ENCODE measurements at places on chromosomes 1 and 21. TPM values are rescaled to one million over a fixed set of nuclear protein-coding genes. Genes with fewer than 3 reads are reported as not detected.

DNA sequence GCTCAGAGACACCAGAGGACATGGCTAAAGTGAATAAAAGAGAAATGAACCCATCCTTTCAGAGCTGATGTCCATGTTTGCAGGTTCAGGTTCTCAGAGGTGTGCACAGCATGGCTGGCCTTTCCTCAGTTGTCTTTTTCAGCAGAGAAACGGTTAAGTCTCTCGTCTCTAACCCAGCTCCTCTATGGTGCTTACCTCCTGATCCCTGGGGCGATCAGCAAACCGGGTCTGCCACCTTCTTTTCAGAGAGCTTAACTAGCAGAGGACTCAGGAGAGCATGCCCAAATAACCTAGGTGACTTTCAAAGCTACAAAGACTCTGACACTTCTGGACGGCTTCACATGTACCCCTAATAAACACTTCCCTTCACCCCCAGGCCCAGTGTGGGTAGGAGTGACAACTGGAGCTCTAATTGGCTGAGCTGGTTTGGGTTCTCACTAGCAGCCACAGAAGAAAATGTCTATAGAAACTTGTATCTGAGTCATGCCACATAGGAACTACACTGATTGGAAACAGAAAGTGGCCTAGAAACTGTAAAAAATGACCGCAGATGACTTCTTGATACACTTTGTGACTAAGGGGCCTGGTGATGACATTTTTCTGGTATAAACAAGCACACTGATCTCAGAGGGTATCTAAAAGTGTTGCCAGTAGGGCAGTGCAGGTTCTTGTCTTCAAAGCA lies at the start of gene AIM2:
Gene AIM2, minus strand, starts transcription at position 329 of the 682 bp plus-strand sequence. CDS start 3,267 bp downstream, outside the sequence.
- no peak for DNase-seq

- no peak for DNase-seq
Observed at GRCh38 chr1:111878091-111878490, 111.4 kb downstream of the KCND3 start.

DNA sequence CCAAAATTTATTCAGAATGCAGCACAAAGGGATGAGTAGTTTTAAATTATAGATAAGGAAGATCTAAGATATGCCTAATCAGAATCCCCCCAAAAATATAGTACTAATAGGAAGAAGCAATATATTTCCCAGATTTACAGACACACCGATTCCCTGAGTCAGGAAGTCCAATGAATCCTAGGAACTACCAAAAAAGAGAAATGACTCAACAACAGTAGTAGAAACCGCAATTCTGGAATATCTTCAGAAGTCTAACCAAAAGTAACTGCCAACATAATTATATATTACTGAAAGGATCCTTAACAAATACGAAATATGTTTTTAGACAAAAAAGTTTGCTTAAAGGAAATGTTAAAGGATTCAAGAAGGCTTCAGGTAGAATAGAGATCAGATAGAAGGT lies 10.3 kb downstream of the AHCTF1 start:
- DNase-seq, result no peak

- DNase-seq, result no peak
Observed at GRCh38 chr21:40134731-40135492, 267.7 kb downstream of the PCP4 start.

- DNase-seq, result no peak
Observed at GRCh38 chr1:173997791-173998190, 24.4 kb downstream of the RC3H1 start.

GRCh38 chr1:77825131-77825709 lies 45.8 kb downstream of the MIGA1 start:
- peak; percentile 76 for DNase-seq

- DNase-seq, result no peak
Observed at GRCh38 chr1:156851779-156852417, 7.0 kb downstream of the INSRR start.

DNA sequence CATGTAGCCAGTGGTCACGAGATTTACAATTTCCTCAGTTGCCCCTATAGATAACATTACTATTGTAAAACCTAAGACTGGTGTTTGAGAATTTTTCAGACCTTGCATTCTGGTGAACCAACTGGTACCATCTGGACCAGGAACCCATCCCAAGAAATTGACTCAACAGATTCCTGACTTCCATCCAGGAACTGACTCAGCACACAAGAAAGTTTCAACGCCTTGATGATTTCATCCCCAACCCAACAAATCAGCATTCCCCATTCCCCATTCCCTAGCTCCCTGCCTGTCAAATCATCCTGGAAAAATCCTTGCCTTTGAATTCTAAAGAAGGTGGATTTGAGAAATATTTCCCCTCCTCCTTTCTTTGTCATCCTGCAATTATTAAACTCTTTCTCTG lies 529.8 kb upstream of the PRMT6 start:
- no peak for DNase-seq

DNA sequence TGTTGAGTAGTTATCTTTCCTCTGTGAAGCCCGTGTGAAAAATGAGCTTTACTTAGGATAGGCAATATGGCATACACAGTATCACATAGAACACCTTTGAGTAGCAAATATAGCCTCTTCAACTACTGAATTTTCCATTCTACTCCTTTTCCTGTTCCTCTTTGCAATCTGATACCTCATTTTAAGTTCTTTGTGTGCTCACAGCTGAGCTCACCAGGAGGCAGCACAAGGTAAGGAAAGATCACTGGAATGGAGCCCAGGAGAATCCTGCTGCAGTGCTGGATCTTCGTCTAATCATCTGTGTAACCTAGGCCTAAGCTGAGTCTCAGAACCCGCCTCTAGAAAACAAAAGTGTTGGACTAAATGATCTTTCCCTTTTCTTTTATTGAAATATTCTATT lies 171.0 kb downstream of the LRRC40 start:
- peak; percentile 68 for DNase-seq

DNA sequence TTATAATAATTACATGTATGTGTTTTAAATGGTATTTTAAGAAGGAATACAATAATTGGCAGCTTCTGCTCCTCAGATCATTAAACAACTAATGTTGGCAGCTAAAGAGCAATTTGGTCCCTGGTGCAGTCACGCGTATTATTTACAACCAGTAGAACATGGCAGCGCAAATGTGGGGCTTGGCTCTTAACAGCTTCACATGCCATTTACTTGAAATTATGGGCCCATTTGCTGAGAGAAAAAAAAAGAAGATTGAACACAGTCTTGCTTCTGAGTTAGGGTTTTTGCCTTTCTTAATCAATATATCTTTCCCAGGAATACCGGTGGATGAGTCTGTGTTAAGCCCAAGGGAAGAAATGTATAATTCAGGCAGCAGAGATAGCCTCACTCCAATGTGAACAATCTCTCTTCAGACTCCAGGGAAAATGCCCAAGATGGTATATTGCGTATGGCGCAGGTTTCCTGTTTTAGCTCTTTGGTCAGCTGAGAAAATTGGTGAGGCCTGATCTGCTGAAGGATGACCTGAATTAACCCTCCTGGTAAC lies 174.5 kb downstream of the DISC1 start:
- DNase-seq, result no peak

- DNase-seq, result no peak
Observed at GRCh38 chr1:61439234-61439633, 285.7 kb downstream of the TM2D1 start.

DNA sequence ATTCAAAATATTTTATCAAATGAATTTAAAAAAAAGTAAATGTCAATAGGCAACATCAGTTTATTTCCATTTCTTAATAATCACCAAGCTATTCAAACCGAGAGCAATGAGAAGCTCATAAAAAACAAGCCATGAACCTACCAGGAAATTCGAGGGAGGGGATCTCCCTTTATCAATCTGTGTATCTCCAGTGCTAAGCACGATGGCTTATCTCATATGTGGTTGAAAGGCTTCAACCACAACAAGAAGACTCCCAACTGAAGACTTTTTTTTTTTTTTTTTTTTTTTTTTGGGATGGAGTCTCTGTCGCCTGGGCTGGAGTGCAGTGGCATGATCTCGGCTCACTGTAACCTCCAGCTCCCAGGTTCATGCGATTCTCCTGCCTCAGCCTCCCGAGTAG lies 833.3 kb downstream of the USP25 start:
- DNase-seq, result no peak

DNA sequence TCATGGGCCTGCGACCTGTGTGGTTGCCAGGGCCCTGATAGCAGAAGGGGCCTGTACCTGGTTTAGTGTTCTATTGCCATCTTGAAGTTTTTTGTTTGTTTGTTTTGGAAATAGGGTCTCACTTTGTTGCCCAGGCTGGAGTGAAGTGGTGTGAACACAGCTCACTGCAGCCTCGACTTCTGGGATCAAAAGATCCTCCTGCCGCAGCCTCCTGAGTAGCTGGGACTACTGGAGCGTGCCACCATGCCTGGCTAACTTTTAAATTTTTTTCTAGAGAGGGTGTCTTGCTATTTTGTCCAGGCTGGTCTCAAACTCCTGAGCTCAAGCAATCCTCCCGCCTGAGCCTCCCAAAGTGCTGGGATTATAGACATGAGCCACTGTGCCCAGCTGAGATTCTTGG lies 72.9 kb downstream of the UBE2T start:
- no peak for DNase-seq

LRRIQ3 gene
- 0.16 TPM for polyA plus RNA-seq

TAS1R1 gene
- polyA plus RNA-seq, result not detected

RGSL1 gene
- not detected for polyA plus RNA-seq

CLCNKB gene
- 0.18 TPM for polyA plus RNA-seq

NBPF6 gene
- not detected for polyA plus RNA-seq

S100A9 gene
- not detected for polyA plus RNA-seq

TIMM17A gene
- polyA plus RNA-seq, result 57.9 TPM

KLHL12 gene
- polyA plus RNA-seq, result 20.6 TPM

EDARADD gene
- not detected for polyA plus RNA-seq

POU3F1 gene
- not detected for polyA plus RNA-seq

ZBTB37 gene
- polyA plus RNA-seq, result 0.94 TPM

Data from endothelial cell of umbilical vein (primary cell).